HFF-Myc (cell line): ENCODE measurements at places on chromosomes 7 and 10.

DNA sequence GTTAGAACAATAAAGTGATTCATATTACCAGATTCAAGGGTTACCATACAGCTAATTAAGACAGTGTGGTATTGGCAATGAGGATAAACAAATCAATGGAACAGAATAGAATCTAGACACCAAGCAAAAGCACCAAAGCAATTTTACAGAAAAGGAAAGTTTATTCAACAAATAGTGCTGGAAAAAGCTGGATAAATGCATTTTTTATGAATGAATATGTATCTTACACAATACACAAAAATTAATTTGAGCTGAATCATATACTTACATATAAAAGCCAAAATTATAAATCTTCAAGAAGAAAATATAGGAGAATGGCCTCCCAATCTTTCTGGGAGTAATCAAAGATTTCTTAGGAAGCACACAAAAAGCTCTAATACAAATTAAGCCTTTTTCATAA is 220.4 kb upstream of the PTN start:
- DNase-seq, result no peak

DNA sequence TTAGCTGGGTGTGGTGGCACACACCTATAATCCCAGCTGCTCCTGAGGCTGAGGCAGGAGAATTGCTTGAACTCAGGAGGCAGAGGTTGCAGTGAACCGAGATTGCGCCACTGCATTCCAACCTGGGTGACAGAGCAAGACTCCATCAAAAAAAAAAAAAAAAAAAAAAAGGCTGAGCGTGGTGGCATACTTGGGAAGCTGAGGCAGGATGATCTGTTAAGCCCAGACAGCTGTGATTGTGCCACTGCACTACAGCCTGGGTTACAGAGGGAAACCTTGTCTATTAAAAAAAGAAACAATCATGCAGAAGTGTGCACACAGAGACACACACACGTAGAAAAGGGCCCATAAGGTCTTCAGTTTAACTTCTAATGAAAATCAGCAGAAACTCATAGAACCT is 150.6 kb downstream of the TPST1 start:
- no peak for DNase-seq

DNA sequence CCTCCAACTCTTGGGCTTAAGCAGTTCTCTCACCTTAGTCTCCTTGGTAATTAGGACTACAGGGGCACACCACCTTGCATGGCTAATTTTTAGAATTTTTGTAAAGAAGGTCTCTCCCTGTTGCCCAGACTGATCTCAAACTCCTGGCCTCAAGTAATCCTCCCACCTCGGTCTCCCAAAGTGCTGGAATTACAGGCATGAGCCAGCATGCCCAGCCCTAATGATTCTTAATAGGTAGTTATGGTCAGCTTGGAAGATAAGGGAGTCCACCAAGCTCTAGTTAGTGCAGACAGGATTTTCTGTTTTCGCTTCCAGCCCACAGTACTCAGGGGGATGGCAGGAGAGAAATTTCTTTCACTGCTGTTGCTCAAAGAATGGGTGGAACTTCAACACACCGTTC is 127.9 kb upstream of the PLXDC2 start:
- DNase-seq, result no peak

DNA sequence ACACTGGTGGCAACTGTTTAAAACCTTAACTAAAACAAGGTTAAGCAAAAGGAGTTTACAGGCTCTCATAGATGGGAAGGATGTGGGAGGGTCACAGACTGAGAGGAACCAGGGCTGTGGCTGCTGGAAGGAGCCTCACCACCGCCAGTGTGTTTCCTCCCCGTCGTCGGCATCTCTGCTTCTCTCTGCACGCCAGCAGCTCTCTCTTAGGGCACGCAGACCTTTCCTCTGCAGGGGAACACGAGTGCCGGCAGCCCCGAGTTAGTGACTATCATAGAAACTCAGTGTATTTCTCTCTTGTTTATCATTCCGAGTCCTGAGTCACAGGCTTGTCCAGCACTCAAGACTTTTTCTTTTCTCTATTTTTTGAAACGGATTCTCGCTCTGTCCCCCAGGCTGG is 8.1 kb upstream of the SH2D4B start:
- DNase-seq, result no peak

DNA sequence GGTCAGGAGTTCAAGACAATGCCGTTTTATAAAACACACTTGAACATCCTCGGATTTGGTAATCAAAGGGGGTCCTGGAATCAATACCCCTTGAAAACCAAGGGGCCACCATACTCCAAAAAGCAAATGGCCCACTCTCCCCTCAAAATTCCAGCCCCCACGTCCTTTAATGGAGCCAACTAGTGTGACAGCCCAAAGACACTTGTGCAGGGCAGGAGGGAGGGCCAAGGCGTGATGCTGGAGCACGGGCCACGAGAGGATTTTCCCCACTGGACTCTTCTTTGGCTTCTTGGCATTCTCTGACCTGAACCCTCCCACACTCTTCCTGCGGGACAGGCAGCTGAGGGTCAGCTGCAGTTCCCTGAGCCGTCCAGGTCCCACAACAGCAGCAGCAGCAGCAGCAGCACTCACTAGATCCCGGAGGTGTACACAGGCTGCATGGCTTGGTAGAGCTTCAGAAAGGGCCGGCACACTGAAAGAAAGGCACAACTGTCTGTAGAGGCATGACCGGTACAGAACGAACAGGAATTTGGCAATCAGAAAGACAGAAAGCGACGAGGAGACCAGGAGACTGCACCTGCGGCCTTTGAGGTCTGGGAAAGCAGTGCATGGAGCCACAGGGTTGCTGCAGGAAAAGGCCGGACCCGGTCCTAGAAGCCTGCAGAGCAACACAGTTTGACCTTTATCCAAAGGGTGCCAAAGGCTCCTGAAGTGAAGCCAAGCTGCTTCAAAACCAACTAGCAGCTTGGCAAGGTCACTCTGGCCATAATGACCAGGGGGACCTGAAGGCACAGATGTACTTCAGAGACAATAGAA is 168.2 kb downstream of the TNS3 start:
- no peak for DNase-seq

GRCh38 chr10:84026821-84027257 is 112.5 kb upstream of the GHITM start:
- no peak for DNase-seq

DNA sequence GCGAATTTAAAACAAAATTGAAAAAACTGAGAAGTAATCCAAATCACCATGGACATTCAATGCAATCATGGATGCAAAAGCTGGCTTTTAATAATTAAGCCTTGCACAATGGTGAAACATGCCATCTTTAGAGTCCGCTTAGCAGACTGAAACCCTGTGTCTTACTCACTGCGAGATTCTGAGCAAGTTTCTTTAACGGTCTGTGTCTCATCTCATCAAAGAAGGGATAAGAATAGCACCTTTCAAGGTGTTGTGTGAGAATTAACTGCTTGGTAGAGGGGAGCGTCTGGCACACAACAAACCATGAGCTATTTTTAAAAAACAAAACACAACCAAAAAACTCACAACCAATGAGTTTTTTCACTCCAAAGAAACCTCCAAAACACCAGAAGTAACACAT is 21.4 kb downstream of the ACBD7 start:
- DNase-seq, result no peak

GRCh38 chr10:29746080-29746797 is 111.5 kb upstream of the SVIL start:
- DNase-seq, result peak; percentile 17

DNA sequence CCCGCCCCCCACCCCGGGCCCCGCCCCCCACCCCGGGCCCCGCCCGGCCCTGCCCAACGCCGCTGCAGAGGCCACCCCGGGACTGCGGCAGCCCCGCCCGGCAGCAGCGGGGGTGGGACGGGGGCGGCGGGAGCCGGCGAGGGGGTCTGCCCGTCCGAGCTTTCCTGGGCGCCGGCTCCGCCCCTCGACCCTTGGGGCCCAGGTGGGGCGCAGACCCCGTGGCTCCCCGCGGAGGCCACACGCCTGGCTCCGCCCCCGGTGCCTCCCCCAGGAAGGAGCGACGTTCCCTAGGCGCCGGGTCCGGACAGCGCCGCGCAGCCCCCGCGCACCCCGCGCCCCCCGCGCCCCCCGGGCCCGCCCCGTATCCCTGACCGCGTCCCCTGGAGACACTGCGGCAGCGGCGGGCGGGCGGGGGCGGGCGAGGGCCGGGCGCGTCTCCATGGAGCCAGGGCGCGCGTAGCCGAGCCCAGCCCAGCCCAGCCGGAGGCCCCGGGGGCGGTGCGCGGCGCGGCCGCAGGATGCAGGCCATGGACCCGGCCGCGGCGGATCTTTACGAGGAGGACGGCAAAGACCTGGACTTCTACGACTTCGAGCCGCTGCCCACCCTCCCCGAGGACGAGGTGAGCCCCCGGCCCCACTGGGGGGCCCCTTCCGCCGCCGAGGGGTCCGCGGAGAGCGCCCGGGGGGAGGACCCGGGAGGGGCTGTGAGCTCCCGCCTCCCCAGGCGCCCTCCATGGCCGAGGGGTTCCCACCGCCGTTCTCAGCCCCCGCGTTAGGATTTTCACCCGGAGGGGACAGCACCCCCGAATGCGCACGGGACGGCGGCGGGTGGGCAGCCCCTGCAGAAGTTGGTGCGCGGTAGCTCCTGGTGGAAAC is at the start of gene KNDC1:
TSS of gene KNDC1 (plus strand) at position 270 of the 876 bp plus-strand sequence. CDS start at position 519, 249 bp downstream.
- DNase-seq, result no peak

DNA sequence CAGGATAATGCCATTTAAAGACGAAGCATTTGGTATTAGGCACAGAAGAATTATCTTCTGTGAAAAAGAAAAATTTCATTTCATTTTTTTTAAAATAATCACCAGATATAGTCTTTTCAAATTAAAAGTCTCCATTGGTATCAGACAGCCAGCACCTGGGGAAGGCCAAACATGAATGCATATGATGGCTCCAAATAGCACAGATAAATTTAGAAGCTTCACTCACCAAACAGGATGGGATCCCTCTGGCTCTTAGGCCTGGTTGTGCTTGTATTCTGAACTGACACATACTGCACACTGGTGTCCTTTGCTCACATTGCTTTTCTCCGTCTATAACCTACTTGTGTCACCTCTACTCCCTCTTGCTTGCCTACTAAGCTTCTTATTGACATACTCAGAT is 169.5 kb upstream of the CHRM2 start:
- DNase-seq, result no peak

- DNase-seq, result no peak
These were observed 715.5 kb upstream of the GALNT17 start for GRCh38 chr7:70416347-70416985.

GRCh38 chr10:120539076-120539475 is 82.0 kb downstream of the PLPP4 start:
- no peak for DNase-seq

DNA sequence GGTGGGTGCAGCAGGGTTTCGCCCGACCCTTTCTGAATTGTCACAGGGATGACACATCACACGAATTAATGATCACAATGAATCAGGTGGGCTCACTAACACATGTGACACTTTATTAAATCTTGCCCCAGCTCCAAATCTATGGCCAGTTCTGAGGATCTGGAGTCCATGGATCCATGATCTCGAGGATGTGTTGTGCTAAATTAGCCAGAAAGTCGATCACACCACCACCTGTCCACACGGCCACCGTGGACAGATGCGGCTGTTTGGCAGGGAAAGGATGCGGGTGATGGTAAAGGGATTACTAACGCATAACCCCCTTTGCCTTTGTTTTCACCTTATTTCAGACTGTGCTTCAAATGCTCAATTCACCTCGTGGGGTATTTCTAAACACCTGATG is 96.4 kb downstream of the COBL start:
- DNase-seq, result no peak

DNA sequence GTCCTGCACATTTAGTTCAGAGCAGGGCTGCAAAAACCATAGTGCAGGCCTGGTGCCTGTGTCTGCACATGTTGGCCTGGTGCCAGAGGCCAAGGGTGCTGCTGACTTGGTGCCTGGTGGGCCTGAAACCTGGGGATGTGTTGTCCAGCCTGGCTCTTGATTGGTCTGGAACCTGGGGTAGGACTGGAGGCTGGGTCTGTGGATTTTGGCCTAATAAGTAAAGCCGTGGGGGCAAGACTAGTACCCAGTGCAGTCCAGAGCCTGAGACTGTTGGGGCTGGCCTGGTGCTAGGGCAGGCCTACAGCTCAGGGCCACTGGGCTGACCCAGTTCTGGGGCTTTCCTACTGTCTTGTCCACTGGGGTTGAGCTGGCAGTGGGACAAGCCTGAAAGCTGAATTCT is 817.9 kb downstream of the DNAJB9 start:
- no peak for DNase-seq

GRCh38 chr7:13979671-13980435 is 9.6 kb downstream of the ETV1 start:
- no peak for DNase-seq

DNA sequence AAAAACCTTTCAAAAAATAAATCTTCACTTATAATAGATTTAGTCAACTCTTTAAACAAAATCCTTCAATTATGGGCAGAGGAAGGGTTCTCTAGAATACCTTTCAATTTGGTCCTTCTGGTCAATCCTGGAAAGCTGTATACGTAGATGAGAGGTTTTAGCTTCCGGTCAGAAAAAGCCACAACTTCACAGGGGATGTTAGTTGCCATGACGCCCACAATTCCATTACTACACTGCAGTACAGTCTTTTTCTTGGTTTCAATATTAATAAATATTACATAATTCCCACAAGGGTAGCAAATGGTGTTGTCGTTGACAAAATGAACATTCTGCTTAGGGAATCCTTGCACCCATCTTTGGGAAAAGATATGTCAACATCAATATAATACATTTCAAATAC is 1.7 kb downstream of the CFAP43 start:
- DNase-seq, result no peak

- peak; percentile 87 for DNase-seq
These were observed 43.2 kb upstream of the FAM133B start for GRCh38 chr7:92633211-92633906.

DNA sequence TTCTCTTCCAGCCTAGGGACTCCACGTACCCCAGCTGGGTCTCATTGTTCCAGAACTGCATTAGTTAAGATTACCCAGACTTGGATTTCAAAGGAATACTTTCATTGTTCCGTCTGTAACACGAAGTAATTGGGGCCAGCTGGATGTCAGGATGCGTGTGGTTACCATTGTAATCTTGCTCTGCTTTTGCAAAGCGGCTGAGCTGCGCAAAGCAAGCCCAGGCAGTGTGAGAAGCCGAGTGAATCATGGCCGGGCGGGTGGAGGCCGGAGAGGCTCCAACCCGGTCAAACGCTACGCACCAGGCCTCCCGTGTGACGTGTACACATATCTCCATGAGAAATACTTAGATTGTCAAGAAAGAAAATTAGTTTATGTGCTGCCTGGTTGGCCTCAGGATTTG is 21.0 kb downstream of the LRRC17 start:
- peak; percentile 94 for DNase-seq

DNA sequence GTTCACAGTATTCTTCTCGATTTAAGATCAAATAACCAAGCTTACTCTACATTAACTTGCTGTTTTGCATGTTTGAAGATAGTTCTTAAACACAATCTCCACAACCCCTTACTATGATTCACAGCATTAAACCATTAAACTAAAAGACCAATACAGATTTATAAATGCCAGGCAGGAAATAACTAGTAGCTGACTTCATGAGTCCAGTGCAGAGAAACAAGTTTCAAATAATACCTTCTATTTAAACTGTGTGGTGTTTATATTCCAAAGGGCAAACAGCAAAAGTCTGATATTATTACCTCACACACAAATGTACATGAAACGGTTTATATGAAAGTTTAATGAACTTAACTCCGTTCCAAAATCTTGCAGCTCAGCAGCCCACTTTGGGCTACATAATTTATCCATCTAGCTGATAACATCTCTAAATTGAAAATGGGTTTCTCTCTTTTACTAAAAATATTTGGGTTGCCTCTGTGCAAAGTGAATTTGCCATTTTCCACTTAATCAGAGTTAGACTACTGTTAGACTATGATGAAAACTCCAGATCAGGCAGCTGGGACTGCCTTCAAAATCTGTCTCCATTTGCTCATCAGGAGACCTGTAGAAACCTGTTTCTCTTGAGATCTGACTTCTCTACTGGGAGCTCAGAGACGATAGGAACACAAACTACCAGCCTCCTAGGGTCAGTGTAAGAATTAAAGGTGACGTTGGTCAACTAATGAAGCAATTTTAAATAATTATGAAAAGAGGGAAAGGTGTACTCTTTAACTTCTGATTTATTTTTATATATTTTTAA is 287.3 kb downstream of the FZD1 start:
- DNase-seq, result no peak
